ENCODE measurements at places on chromosomes 7 and 10. TPM values are rescaled to one million over a fixed set of nuclear protein-coding genes. Genes with fewer than 3 reads are reported as not detected.

- DNase-seq = no peak
Observed at GRCh38 chr7:149171892-149172533, 23.3 kb upstream of the ZNF282 start.

DNA sequence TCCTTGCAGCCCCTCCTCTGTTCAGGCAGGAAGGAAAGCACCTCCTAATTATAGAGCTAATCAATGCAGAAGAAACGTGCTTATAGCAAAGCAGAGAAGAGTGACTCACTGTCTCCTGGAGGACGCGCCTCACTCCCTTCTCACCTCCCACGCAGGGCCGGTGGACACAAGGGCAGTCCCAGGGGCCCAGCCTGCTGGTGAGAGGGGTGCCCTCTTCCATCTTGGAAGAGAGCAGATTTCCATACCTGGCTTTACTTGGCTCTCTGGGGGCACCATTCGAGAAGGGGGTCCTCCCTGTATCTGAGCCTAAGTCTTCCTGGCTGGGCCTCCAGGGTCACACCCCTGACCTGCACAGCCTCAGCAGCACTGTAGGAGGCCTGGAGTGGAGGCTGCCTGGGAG lies 55.8 kb downstream of the RASGEF1A start:
- no peak for DNase-seq

DNA sequence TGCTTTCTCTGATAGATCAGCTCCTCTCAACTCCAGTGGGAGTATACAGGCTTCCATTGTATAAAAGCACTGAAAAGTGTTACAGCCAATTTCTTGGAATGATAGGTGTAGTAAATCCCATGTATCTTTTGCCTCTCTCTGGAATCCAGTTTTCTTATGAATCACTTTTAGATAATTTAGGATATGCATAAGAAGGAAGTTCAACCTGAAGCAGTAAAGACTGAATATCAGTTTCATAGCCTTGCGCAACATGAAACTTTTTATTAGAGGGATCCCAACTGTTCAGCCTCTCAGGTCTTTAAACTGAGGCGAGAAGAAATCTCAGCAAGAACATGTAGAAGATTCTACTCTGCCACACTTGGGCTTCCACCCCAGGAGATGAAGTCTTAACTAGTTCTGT lies 280.0 kb downstream of the MALRD1 start:
- DNase-seq = no peak

- DNase-seq = no peak
Observed at GRCh38 chr10:5730766-5731165, 46.1 kb downstream of the TASOR2 start.

MET gene
- total RNA-seq = 16.1 TPM

CTTNBP2 gene
- total RNA-seq = 4.6 TPM

TBATA gene
- not detected for total RNA-seq

- no peak for DNase-seq
Observed at GRCh38 chr7:47347816-47348385, 234.0 kb downstream of the TNS3 start.

DNA sequence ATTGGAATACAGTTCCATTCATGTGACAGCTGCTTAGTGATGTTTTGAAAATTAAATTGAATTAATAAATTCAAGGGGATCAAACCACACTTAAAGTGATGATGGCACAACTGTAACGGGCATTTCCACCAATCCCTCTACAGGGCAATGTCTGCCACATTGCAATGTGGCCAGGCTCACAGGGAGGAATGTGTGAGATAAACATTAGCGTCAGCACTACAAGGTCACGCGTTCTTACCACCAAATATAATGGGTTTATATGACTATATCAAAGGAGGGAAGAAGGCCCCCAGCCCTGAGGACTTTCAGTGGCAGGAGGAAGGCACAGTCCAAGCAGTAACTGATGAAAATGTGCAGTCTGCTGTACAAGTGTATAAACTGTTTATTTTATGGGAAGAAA lies 31.1 kb upstream of the CELF2 start:
- DNase-seq = no peak

HOXA6 gene
- total RNA-seq = not detected

CACNA2D1 gene
- total RNA-seq = 54.5 TPM

LEP gene
- total RNA-seq = 0.22 TPM

DNA sequence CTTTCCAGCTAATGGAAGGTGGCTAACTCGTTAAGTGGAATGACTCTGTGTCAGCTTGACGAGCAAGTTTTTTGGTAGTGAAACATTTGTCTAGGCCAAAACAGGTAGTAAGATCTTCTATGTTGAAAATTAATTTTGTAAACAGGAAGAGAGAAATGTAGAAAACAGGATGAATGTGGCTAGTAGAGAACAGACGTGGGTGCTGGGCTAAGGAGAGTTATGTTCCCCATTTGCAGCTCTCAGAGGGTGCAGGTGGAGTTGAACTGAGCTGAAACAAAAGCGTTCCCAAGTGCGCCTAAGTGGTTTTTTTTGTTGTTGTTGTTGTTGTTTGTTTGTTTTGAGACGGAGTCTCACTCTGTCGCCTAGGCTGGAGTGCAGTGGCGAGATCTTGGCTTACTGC lies 59.5 kb upstream of the SRPK2 start:
- no peak for DNase-seq

DNA sequence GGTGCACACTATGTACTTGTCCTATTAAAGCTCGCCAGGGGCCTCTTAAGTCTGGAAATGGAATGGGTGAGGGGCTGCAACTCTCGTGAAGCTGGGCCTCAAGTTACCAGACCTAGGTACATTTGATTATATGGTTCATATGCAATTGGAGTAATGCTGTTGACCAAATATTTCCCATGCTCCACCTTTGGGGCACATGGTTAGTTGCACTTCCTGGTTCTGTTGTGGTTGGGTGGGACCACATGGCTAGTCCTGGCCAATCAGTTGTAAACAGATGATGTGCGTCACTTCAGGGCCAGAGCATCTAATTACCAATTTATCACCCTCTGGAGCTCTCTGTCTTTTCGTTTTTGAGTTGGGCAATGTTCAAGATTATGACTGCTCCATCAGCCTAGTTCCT lies 39.5 kb upstream of the OPN4 start:
- DNase-seq = no peak

GRCh38 chr10:15588635-15589508 lies 130.8 kb downstream of the ITGA8 start:
- DNase-seq = no peak
